ENCODE measurements at places on chromosomes 16 and 17.

DNA sequence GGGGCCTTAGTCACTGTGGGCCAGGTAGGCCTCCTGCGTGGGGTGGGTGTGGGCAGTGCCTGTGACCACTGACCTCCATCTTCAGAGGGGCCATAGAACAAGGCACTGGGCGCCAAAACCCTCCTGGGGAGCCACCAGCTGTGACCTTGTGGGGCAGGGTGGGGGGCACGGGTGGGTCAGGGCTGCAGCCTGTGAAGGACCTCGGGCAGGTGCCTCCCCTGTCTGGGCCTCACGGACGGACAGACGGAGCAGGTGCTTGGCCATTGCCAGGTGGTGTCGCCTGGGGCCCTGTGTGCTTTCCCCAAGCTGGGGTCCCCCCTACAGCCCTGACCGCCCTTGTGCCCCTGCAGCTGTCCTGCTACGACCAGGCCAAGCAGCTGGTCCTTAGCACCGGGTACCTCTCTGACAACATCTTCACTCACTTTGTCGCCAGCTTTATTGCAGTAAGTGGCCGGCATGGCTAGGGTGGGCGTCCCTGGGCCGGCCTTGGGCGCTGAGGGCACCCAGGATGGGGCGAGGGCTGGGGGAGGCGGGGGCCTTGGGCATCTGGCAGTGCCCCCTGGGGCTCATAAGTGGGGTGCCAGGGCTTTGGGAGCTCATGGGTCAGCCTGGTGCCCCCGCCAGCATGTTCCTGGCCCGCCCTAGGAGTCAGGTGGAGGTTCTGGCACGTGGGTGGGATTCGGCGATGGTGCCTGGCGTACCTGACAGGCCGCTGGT, 5.1 kb downstream of the SLC25A10 start:
- DNase-seq: no peak

GRCh38 chr16:27725236-27726000, 175.5 kb downstream of the KATNIP start:
- no peak for DNase-seq

- DNase-seq: no peak
These were observed 32.9 kb downstream of the SLC7A5 start for GRCh38 chr16:87836346-87836843.

DNA sequence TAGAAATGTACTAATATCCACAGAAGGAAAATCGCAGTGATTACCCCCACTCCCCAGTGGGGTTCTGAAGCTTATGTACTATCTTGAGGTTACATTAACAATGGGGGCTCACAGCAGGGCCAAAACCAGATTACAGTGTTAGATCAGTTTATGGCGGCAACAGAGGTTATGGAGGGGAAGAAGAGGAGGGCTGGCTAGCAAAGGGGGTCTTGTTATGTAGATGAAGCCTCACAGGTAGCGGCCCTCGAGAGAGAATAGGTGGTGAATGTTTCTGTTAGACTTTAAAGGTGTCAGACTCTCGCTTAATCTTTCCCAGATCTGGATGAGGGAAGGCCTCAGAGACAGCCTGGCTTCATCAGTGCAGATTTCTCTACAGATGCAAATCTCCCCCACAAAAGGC, 22.2 kb downstream of the RNF112 start:
- no peak for DNase-seq

GRCh38 chr17:74454197-74455024, 12.0 kb upstream of the CD300A start:
- no peak for DNase-seq

GRCh38 chr17:37450112-37450511, 39.6 kb upstream of the DUSP14 start:
- no peak for DNase-seq

DNA sequence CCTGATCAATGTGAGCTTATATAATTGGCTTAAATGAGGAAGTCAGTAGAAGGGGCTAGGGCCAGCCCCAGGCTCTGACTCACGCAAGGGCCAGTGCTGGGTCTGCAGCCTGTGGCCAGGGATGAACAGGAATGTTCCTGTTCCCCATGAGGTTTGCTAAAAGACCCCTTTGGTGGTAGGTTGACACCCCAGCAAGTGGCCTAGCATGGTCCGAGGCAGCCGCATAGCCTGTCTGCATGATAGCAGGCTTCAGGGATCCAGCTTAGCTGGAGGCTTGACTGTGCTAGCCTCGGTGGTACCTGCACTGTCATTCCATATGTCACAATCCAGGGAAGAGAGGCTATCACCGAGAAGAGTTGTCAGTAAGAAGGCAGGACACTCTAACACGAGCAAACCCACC, 23.5 kb downstream of the TRIM25 start:
- DNase-seq: no peak

DNA sequence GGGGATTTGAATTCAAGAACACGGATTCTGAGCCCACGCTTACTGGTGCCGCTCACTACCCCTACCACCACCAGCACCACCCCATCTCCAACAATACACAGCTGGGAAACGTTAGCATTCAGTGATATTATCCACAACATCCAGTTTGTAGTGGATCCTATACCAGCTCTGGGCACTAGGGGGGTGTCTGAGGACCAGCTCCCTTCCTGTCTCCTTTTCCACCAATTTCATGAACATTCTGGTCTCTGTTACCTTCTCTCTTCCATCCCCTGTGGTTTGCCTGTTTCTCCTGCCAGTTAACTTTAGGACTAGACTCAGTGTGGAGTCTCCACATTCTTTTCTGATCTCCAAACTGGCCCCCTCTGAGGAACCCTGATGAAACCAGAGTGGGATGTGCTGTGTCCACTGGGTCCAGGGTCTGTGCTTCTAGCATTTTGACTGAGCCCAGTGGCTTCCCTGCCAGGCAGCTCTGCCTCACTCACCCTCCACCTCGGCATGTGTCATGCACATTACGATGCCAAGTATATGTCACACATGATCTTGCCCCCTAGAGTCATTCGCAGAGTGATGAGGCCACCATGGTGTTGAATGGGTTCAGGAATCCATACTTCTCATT, 187.0 kb upstream of the CDH13 start:
- DNase-seq: no peak

- DNase-seq: no peak
These were observed 48.5 kb downstream of the CDH13 start for GRCh38 chr16:82675300-82675699.

- DNase-seq: no peak
These were observed 123.9 kb downstream of the CPPED1 start for GRCh38 chr16:12679660-12680272.

GRCh38 chr16:10188236-10188635, 6.0 kb upstream of the GRIN2A start:
- no peak for DNase-seq

DNA sequence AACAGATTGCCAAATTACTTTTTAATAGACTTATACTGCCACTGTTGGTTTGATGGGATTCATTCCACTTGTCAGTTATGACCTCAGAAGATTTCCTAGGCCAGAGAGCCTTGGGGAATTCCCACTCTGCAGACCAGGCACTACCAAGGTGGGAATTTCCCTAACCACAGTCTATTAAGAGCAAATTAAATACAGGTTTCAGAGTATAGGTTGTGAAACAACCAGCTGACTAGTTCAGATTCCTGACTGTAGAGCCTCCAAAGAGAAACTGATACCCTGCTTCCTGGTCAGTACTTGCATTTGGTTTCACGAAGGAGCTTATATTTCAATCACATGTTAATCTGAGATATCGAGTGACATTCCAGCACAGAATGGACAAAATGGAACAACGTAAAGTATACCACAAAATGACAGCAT, 186.5 kb downstream of the STX8 start:
- peak; percentile 33 for DNase-seq

DNA sequence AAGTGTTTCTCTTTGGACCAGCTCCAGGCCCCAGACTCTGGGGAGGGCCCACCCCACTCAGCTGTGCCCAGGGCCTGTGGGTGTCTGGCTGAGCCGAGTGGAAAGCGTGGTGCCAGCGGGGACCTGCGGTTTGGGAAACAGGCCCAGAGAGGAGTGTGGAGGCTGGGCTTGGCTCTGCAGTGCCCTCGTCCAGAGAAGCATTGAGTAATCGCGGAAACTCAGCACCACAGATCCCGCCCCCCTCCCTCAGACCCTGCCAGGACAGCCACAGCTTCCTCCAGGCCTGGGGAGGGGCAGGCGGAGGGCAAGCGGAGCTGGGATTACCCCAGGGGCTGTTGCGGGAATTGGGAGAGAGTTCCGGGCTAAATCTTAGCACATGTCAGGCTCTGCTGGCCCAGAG, 14.6 kb upstream of the PITPNA start:
- DNase-seq: no peak

GRCh38 chr17:63704259-63704576, 4.3 kb upstream of the LIMD2 start:
- DNase-seq: no peak

DNA sequence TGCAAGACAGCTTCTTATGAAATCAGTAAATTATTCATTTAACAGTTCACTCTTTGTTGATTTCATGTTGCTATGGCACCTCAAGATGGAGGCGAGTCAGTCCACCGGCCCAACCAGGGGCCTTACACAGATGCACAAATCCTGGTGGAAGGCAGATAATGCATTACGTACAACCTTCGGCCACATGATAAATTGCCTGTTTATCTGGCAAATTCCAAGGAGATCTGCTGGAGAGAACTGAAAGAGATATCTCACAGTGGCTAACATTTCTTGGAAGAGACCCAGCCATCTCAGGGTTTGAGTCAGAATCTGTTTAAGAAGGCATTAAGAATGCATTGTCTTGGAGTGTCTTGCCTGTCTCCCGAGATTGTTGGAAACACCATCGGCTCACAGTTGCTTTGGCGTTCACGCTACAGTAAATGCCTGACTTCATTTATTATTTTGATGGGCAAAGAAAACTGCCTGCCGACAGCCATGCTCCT, 225.6 kb downstream of the MSI2 start:
- no peak for DNase-seq

GRCh38 chr17:80195671-80196529, 24.2 kb downstream of the SGSH start:
- DNase-seq: peak; percentile 38

GRCh38 chr16:23330583-23331249, 28.6 kb downstream of the SCNN1B start:
- DNase-seq: no peak

DNA sequence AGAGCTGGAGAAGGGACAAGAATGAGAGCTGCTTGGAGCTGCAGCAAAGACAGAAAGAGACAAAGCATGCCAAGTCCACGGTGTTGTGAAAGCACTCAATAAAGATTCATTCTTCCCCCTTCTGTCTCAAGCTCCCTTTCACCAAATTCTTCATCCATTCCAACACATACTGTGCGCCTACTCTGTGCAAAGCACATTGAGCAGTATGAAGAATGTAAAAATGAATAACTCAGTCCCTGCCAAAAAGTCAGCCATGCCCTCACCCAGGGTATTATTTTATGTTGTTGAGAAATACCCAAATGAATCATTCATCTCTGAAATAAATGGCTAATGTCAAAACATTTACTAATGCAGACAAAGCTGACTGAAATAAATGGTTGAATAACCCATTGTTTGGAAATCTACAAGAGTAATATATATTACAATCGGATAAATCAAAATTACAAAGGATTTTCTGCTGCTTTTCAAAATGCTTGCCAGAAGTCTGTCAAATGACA, 282.9 kb upstream of the IRX5 start:
- no peak for DNase-seq

- DNase-seq: no peak
These were observed 34.3 kb downstream of the PITPNC1 start for GRCh38 chr17:67411397-67411796.

DNA sequence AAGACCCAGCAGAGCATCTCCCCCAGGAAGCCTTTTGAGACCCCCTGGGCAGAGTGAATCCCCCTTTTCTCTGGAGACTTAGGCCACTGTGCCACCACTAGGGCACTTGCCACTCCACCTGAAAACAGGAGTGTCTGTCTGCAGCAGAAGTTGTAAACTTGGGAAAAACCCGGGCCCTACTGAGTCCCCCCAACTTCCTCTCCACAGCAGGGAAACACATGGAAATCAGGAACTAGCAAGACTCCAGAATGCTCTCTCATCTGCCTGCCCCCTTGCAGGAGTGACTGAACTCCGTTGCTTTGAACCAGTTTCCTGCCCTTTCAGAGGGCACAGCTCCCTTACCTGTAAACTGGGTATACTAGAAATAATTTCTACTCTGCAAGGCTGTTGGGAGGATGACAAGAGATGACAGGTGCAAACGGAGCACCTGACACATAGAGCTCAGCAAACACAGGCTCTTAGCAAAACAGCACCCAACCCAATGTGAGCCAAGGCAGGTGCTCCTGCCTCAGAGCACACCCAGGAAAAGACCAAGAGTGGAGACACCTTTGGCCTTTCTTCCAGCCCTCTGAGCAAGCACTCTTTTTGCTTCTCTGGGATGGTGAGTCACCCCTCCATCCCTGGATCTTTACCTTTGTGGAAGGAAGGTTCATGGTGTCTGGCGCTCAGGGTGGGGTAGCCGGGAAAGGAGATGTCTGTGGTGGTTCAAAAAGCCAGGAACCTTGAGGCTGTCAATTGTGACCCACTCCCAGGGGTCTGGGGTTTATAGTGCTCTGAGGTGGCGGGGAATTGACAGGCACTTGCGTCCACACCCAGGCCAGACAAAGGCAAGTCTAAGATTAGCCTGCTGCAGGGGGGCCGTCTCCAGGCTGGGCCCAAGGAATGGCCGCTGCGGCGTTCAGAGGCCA, at the start of gene HCRT:
Gene HCRT, minus strand, starts transcription at position 740 of the 908 bp plus-strand sequence. Its CDS starts 87 bp downstream, at position 653.
- no peak for DNase-seq

DNA sequence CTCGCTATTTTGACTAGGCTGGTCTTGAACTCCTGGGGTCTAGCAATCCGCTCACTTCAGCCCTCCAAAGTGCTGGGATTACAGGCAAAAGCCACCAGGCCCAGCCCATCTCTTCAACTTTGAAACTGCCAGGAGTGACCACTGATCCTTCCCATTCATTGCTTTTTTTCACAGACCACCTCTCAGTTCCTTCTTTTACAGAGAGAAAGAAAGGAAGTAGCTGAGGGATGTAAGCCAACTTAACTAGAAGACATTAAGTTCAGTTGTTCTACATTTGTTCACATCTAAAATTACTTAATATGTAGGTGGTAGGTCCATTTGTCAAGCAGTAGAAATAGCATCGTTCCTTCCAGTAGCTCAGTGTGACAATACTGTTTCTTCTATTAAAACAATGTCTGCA, 219.8 kb downstream of the STX8 start:
- DNase-seq: no peak

DNA sequence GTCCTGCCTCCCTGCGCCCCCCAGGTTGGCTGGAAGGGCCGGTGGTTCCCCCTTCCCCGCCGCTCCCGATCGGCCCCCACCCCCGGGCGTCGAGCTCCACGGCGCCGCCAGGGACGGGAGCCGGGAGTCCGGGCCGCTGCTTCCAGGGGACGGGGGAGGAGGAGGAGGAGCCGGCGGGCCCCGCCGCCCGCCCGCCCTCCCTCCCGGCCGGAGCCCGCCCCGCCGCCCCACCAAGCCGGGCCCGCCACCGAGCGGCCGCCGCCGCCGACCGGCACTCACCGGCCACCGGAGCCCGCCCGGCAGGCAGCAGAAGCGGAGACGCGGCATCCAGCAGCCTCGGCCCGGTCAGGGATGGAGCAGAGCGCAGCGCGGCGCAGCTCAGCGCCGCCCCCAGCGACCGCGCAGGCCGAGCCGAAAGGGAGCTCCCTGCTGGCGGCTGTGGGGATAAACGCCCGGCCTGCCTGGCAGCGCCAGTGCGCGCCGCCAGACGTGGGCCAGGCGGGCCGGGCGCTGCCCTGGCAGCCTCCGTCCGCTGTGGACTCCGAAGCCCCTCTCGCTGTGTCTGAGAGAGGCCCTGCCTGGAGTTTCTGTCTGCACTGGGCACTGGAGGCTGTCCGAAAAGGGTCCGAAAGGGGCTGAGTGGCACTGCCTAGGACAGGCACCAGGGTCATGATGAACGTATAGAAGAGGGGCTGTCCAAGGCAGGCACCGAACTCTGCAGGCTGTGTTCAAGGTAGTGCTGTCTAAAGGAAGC, at the start of gene MYO18A:
Gene MYO18A, minus strand, starts transcription at position 365 of the 754 bp plus-strand sequence. CDS start 13,458 bp downstream, outside the sequence.
- DNase-seq: peak; percentile 87
